NCI-H1417 (cell line): ENCODE measurements at places on chromosomes 5 and 9.

- no peak for DNase-seq
Measured at GRCh38 chr5:132776938-132777208, 166 bp downstream of the SEPTIN8 start.

DNA sequence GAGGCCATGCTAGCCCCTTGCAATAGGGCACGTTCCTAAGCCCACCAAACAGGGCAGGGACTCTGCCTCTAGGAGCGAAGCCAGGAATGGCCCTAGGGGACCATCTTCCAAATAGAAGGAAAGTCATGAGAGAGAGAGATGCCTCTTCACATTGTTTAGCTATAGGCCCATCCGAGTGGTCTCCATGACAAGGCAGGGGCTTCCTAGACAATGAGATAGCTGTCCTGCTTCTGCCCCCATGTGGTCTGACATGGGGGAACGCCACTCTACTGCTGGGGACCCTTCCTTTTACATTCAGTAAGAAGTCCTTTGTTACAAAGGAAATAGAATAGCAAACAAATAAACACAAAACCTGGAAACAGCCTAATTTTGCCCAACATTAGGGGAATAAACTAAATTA is 17.9 kb upstream of the KIF4B start:
- DNase-seq, result no peak

DNA sequence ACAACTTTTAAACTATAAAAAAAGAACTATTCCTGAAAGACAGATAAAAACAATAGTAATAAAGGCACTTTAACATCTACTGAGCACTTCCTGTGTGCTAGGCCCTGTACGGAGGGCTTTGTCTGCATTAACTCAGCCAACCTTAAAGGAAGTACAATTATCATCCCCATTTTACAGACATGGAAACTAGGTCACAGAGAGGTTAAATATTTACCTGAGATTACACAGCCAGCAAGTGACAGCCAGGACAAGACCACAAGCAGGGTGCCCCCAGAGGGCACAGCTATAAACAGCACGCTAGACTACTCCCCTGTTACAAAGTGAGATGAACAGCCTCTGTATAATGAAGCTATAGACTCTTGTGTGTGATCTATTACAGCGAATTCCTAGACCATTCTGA is 25.5 kb downstream of the DDX31 start:
- no peak for DNase-seq

DNA sequence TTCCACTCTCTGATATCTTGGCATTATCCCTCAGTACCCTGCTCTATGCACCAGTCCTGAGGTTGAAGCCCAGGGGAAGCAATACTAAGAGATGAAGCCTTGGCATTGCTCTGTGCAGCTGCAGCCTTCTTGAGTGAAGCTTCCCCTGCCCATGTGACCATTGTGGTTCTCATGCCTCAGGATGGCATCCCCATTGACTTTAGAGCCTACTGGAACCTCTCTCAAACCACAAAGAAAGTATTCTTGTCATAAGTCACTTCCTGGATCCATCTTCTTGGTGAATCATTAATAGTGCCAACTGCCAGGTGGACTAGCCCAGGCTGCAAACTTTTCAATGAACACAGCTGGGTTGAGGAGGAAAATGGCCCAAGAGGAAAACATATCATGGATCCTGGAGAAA is 283.9 kb upstream of the RFX3 start:
- no peak for DNase-seq

- DNase-seq, result no peak
Measured at GRCh38 chr5:178376921-178377582, 144.4 kb upstream of the PHYKPL start.

GRCh38 chr5:88885002-88885401 is 2.0 kb upstream of the MEF2C start:
- DNase-seq, result no peak

DNA sequence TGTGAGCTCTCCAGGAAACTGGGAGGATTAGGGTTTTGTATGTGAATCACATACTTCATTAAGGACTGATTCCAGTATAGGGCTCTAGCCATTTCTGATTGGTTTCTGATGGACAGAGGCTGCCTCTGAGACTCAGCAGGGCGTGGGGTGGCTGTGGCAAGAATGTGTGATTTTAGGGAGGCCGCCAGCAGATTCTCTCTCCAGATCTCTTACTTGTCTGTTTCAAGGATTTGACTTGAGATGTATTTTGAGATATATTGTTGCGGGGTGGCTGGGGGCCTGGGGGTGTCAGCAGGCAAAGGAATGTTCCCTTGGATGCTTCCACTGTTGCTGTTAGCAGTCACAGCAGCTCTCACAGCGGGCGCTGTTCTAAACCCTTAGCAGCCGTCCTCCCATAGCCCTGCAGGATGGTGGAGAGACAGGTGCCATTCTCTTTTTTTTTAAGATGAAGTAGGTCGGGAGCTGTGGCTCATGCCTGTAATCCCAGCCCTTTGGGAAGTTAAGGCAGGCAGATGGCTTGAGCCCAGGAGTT is 8.0 kb upstream of the HNRNPAB start:
- no peak for DNase-seq

DNA sequence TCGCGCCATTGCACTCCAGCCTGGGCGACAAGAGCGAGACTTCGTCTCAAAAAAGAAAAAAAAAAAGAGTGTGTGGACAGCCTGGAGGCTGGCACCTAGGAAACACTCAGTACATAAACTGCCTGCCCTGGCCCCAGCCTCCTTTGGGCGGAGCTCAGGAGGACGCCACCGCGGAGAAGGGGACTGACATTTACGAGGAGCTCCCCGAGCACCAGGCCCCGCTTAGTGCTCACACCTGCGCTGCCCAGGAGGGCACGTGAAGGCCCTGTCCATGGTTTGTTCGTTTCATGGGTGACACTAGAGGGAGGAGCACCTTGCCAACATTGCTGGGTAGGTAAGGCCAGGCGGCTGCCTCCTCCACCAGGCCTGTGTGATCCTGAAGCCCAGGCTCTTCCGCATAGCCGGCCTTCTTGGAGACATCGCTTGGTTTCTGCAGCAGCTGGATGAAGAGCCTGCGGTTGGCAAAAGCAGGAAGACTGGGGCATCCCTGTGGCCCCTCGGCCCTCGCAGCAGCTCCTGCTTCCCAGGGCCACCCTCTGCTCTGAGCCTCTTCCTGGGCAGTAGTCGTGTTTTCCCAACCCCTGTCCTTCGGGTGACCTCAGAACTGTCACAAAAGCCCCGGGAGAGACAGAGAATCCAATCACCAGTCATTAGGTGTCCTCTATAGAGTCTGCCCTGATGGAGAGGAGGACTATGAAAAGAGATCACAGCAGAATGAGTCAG is 26.2 kb upstream of the LAMC3 start:
- DNase-seq, result peak; percentile 92

- DNase-seq, result no peak
Measured at GRCh38 chr5:180313677-180314505, 22.0 kb upstream of the MAPK9 start.

- peak; percentile 68 for DNase-seq
Measured at GRCh38 chr5:88883059-88883835, at the start of gene MEF2C. Gene MEF2C, minus strand, starts transcription at chr5:88883184. Its CDS starts 59,396 bp downstream, at chr5:88823788.

- no peak for DNase-seq
Measured at GRCh38 chr5:109388407-109388806, 21.4 kb downstream of the PJA2 start.

DNA sequence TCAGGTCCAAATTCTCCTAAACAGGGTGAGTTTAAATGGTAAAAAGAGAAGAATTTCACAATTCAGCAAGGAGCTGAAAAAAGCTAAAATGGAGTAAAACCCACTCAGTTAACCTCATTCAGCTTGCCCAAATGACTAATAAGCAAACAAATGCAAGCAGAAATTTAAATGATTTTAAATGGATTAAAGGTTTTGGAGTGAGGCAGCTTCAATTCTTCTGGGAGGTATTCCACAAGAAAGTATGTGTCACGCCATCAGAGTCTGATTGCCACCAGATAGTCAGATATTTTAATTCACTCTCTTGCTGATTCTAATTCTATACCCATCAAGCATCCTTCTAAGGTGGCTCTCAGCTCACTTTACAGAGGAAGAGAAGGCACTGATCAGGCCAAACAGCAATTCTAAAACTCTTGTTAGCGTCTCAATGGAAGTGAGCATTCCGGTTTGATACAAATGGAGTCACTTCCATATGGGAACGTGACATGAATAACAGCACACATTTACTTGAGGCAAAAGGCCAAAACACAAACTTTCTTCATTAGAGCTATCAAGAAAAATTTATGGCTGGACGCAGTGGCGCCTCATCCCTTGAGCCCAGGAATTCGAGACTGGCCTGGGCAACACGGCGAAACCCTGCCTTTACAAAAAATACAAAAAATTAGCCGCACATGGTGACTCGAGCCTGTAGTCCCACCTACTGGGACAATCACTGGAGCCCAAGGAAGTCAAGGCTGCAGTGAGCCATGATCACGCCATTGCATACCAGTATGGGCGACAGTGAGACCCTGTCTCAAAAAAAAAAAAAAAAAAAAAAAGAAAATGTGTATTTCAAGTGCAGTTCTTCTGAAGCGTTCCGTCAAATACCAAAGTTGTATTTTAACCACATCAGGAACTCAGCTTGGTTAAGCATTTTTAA is 2.0 kb downstream of the CLK4 start:
- DNase-seq, result no peak

GRCh38 chr5:58450018-58450417 is 9.9 kb downstream of the PLK2 start:
- DNase-seq, result no peak

DNA sequence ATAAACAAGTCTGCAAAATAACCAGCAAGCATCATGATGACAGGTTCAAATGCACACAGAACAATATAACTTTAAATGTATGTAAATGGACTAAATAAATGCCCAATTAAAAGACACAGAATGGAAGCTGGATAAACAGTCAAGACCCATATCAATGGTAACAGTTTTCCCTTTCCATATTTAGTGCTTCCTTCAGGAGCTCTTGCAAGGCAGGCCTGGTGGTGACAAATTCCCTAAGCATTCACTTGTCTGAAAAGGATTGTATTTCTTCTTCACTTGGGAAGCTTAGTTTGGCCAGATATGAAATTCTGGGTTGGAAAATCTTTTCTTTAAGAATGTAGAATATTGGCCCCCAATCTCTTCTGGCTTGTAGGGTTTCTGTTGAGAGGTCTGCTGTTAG is 120.2 kb upstream of the RASA1 start:
- DNase-seq, result no peak

GRCh38 chr5:13866792-13867191 is 77.7 kb downstream of the DNAH5 start:
- DNase-seq, result no peak

DNA sequence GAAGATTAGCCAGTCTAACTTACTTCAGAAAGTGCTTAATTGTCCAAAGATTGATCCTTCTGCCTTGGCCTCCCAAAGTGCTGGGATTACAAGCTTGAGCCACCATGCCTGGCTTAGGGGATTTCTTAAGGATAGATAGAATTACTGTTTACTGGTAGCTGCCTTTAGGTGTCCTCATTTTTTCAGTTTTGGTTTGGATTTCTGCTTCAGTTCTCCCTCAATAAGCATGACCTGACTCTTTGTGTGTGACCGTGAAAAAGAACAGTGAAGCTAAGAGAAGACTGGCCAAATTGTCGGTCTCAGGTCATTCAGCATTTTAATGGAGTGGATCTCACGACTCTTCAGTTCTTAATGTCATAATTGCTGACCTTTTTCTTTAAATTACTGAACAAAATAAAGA is 22.9 kb upstream of the CMYA5 start:
- DNase-seq, result no peak

DNA sequence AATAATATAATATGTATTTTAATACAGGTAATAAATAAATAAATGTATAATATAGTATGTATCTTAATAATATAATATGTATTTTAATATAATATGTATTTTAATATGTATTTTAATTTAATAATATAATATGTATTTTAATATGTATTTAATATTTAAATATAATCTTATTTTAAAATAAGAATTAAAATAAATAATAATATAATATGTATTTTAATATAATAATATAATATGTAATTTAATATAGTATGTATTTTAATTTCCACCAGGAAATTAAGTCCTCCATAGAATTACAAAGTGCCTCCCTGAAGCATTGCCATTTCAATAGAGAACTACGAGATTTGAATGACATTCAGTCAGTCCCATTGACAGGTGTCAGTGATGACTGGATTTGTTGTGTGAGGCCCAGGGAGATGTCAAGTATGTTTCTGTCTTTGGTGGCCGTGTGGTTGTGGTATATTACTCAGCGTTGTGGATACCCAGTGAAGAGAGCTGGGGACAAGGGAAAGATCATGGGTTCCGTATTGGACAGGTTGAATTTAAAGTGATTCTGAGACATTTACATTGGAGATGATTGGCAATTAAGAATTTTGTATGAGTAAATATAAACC is 14.2 kb upstream of the C5orf46 start:
- no peak for DNase-seq

DNA sequence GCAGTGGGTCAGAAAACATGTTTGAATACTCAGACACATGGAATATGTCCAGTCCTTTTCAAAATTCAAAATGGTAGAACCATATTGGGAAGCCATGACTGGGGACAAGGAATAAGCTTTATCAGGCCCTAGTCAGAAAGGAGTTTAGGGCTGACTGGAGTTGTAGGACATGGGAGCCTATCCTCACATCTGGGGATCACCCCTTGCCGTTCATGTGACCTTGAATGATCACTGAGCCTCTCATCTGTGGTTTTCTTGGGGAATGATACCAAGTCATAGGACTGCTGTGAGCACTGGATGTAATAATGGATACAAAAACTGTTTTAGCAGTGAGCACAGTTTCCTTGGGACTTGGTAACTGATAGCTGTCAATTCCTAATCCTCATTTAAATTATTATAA is 84.7 kb downstream of the IQGAP2 start:
- DNase-seq, result no peak

- peak; percentile 14 for DNase-seq
Measured at GRCh38 chr5:109611505-109611904, 78.2 kb upstream of the MAN2A1 start.

- peak; percentile 73 for DNase-seq
Measured at GRCh38 chr9:130561056-130561455, 18.3 kb upstream of the FUBP3 start.

DNA sequence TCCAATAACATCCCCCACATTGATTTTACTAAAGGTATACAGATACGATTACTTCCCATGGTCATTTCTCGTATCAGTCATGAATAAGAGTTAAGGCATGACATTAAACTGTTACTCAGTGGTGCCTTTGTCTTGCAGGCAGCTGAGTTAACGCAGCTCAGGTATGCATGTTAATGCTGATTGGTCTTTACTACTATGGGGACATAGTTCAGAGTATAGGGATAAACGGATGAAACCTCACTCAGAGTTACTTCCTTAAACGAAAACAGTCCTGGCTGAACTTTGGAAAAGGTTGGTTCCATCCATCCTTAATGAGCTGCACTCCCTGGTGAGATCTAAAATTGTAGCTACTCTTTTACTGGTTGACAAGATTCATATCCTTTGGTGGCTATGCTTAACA is 87.0 kb downstream of the ACTL7B start:
- DNase-seq, result no peak
